ENCODE measurements at places on chromosomes 6 and 20. TPM values are rescaled to one million over a fixed set of nuclear protein-coding genes. Genes with fewer than 3 reads are reported as not detected.

- no peaks in the 10 kb centered on the region for H3K36me3 ChIP-seq
- peaks cover 43% of the 10 kb centered on the region for H3K4me1 ChIP-seq
- H3K27ac ChIP-seq, result peak overlapping the region; percentile 96
- peaks cover 15% of the 10 kb centered on the region for H3K27me3 ChIP-seq
- H3K4me3 ChIP-seq, result no peak overlapping the region
These were observed 12.4 kb downstream of the WFDC3 start for GRCh38 chr20:45779011-45779915.

DNA sequence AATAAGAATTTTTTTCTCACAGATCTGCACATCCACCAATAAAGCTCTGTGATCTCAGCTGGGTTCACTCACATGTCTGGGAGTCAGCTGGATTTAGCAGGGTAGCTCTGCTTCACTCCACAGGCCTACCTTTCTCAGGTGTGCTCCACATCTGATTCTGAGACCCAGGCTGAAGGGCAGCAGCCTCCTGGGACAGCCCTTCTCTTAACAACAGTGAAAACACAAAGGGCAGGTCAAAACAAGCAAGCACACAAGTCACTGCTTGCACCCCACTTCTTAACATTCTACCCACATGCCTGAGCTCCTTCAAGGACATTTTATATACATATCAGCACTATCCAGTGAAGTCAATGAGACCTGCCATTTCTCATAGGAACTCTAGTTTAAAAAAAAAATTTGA, 96.0 kb upstream of the MAP3K4 start:
- no peaks in the 10 kb centered on the region for H3K27me3 ChIP-seq
- no peak overlapping the region for H3K4me3 ChIP-seq
- DNase-seq, result no peak
- H3K27ac ChIP-seq, result no peak overlapping the region

GRCh38 chr20:25533920-25534700, 51.2 kb downstream of the NINL start:
- H3K27me3 ChIP-seq, result no peaks in the 10 kb centered on the region
- DNase-seq, result no peak
- H3K4me3 ChIP-seq, result no peak overlapping the region
- H3K4me1 ChIP-seq, result no peaks in the 10 kb centered on the region
- peaks cover 4% of the 10 kb centered on the region for H3K36me3 ChIP-seq

DNA sequence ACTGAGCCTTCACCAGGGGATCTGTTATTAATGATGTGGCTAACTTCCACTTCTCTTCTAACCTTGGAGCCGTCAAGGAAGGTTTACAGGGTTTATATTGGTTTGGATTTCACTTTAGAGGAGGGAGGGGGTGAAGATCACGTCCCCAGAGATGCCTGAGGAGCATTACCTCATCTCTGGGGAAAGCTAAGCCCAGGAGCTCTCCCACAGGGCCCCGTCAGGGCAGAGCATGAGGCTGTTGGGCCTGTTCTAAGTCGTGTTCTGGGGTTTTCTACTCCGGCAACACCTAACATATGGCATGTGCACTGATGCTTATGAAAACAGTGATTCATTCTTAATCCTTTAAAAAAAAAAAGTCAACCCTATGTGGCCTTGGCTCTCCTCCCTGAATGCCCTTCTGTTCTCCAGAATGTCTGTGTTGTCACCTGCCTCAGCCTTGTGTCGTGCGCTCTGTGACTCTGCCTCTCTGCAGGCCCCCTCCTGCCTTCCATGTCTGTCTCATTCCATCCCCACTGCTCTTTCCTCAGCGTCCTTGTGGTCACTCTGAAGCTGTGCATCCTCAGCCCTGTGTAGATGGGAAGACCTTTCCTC, 97.4 kb upstream of the JARID2 start:
- peaks cover 9% of the 10 kb centered on the region for H3K4me1 ChIP-seq
- peak; percentile 90 for DNase-seq
- H3K36me3 ChIP-seq, result no peaks in the 10 kb centered on the region
- no peak overlapping the region for H3K4me3 ChIP-seq
- H3K27ac ChIP-seq, result peak overlapping the region; percentile 18
- H3K27me3 ChIP-seq, result no peaks in the 10 kb centered on the region

- no peak overlapping the region for H3K27ac ChIP-seq
- H3K36me3 ChIP-seq, result peaks cover 10% of the 10 kb centered on the region
- H3K27me3 ChIP-seq, result no peaks in the 10 kb centered on the region
- DNase-seq, result peak; percentile 76
These were observed 2.3 kb upstream of the RAMACL start for GRCh38 chr6:166588691-166589336.

MEI4 gene
- not detected for total RNA-seq

DNA sequence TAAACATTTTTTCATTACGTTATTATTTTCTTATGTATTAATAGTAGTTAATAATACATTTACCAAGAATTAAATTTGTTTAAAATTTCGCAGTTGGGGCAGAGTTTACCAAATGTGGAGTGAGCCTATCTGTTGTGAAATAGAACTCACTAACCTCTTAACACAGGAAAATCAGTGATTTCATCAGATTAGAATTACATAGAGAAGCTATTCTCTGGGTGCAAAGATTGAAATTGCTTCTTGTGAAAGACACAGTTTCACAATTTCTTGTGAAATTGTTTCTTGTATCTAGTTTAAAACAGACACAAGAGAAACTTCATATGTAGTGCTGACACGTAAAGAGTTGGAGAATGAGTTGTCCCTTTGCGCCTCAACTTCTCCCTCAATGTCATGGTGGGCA, 69.4 kb upstream of the PRL start:
- no peaks in the 10 kb centered on the region for H3K27me3 ChIP-seq
- H3K4me1 ChIP-seq, result peaks cover 4% of the 10 kb centered on the region
- H3K27ac ChIP-seq, result no peak overlapping the region
- DNase-seq, result peak; percentile 27
- H3K36me3 ChIP-seq, result no peaks in the 10 kb centered on the region

TNFRSF6B gene
- total RNA-seq, result 1.1 TPM
